SJSA1 (cell line): ENCODE measurements at places on chromosomes 1 and 21.

DNA sequence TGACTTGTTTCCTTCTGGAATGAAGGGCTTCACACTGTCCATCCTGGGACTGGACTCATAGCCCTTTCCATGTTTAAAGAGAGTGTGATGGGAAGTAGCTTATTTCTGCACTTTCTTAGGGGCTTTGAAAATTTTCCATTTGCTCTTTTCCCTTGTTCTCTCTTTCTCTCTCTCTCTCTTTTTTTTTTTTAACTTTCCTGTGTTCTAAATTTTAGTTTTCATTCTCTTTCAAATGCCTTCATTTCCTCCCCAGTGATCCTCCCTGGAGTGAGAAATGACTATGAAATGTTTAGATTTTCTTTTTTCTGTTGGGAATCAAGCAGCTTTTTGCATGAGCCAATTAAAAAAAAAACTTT is 2.1 kb downstream of the AK4 start:
- no peak for DNase-seq

DNA sequence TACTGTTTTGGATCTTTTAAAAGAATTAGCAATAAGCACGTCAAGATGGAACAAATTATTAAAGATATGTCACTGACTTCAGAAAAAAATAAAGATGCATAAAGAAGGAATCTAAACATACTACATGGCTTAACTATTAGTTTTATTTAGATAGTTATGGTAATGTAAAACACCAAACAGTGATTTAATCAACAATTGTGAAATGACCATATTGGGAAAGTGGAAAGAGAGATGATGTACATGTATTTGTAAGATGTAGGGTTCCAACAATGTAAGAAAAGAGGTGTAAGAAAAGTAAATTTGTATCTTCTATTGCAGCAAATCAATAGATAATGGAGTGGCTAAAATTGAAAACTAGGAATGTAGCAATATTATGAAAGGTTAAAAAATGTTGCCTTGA is 6.4 kb upstream of the AIM2 start:
- no peak for DNase-seq

- no peak for DNase-seq
Measured at GRCh38 chr1:12173631-12174121, 6.9 kb downstream of the TNFRSF1B start.

DNA sequence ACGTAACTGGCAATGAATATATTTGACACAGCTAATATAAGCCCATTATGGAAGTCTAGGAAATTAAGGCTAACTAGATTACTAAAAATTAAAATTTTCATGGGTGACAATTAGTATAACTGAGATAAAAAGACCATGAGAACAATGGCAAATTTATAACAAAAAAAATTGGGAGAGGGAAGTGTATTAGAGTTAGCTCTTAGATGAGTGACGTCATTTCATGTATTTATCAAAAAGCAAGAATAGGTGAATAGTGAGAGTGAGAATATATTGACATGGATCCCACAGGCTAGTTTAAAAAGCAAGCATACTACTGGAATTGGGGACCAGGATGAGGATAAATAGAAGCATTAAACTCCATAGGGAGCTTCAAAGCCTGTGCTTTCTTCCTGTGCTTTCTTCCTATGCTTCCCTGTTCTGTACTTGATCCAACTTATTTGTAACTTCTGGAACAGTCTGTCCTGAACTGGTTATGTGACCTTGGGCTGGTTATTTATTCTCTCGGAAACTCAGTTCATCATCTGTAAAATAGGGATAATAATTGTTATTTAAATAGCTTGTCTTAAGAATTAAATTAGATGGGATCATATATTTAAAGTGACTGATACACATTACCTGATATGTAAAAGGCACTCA is 9.1 kb downstream of the BCL9 start:
- DNase-seq = no peak

DNA sequence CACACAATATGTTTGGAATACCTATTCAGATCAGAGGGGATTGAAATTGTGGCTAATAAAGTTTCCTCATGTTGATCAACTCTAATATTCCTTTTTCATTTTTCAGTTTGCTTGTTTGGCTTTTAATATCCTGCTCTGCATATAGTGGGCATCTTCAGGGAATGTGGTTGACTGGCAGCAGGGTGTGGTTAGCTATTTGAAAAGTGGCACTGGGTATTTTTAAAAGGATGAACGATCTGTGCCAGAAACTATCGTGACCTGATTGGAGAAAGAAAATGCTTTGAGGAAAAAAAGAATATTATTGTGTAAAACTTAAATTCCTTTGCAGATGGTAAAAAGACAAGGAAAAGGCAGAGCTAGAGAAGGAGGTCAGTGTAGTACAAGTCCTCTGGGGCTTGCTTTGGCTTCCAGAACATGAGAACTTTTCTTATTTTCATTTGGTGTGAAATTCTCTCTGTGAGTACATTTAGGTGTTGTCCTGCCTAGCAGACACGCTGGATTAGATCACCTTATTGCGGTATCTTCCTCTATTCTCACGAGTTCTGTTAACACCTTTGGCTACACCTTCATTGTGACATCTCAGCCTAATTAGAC is 329.7 kb upstream of the SNX7 start:
- no peak for DNase-seq

DNA sequence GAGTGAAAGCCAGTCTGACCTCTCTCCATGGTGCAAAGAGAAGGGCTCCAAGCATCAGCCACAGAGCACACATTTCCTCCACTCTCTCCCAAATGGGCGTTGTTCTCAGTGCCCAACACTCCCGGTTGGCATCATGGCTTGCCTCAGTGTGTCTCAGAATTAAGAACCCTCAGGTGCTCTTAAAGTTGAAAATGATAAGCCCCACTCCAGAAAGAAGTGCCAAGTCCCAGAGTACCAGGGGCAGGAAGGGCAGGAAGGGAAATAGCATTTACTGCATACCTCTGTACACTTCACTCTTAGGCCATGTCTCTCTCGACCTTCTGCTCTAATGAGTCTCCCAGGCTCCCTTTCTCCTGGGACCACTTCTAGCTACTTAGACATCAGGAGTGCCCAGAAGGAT is 15.2 kb upstream of the ARHGEF2 start:
- DNase-seq = no peak

DNA sequence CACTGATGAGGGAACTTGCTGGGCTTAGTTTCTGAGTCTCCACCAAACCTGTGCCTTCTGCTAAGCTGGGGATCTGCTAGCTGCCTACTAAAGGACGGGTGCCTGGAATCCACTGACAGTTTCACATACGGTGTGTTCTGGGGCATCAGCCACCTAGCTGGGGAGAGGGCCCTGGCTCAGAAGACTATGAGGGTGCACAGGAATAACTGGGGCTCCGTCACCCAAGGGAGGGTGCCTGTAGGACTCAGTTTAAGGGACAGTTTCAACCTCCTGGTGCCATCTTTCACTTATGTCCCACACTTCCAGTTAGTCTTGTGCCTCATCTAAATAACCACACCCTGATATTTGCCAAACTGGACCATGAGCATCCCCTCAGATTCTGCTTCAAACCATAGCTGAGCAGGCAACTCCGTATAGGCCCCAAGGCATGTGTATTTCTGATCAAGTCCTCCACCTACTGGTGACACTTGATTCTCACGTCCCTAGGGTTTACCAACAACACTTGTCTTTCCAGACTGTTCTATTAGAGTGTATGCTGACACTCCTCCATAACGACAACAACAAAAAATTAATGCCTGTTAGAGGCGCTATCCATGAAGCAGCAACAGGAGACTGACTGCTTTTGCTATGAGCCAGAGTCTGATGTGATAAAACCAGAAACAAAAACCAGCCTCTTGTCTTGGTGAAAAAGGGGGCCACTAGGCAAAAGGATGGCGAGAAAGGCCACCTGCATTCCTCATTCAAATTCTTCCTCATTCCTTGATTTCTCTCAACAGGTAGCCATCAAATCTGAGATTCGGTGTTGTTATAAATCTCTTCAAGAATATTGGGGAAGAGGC is 55.0 kb upstream of the PAXBP1 start:
- DNase-seq = no peak

DNA sequence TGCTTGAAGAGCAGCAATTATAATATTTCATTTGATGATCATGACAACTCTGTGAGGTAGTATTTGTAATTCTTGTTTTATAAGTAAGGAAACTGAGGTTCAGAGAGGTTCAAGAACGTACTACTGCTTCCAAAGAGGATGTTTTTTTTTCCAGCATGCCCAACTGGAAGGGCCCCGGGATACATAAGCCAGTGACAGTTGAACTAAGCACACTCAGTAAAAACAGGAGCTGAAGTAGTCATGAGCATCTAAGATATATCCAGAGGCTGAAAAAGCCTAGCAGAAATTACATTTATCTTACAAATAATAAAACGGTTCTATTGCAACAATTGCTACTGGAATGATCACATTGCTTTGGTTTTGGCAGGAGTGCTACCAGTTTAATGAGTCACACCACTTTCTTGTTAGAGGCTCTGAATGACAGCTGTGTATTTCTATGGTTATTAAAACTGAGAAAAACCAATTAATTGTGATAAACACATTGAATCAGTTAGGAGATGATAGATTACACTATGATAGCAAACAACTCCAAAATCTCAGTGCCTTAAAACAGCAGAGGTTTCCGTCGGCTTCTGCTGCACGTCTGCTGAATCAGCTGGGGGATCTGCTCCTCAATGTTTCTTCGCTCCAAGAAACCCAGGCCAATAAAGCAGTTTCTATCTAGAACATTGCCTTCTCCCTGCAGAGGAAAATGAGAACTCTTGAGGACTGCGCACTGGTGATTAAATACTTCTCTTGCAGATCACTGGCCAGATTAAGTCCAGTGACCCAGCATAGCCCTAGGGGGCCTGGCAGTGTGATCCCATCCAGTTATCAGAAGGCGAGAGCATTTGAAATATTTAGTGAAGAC is 522.7 kb downstream of the PLPP3 start:
- no peak for DNase-seq

- DNase-seq = no peak
Measured at GRCh38 chr1:21904704-21905520, 32.2 kb downstream of the HSPG2 start.

DNA sequence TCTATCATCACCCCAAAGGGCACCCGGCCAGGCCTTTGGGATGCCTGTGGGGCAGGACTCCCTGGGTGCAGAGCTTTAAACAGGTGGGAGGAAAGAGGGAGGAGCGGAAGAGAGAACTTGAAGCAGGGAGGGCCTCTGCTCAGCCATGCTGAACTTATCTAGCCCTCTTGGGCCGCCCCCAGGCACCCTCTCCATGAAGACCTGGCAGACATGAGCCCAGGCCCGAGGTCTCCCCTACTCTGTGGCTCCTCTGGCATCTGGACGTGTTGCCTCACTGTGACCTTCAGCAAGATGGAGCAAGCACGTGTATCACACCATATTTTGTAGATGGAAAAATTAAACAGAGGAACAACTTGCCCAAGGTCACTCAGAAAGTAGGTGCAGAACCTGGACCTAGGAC is 711.4 kb downstream of the MATN1 start:
- no peak for DNase-seq

- no peak for DNase-seq
Measured at GRCh38 chr21:14773777-14774345, 227.7 kb upstream of the SAMSN1 start.

DNA sequence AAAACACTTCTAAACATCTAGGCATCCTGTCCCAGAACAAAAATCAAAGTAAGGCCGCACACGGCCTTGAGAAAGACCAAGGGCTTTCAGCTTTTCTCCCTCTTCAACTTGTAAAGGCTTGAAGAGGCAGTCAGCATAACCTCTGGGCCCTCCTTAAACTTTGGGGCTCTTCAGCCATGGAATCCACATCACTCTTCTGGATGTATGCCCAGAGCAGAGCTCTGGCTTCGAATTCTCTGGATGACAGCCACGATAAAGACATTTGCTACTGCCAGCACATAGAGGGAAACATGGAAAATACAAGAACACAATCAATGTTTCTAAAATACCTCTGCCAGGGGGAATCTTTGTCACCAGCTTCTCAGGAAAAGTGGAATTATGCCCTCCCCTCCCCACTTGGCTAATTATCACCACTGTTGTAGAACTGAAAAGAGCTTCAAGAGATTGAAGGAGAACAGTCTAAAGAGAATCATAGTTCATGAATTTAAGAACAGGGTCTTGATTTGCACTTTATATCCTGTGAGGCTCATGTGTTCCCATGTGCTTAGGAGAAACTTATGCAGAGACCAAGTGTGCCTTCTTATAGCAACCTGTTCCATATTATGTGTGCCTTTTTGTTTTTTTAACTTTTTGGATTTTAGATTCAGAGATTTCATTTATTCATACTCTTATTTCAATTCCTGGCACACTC is 39.0 kb upstream of the DPT start:
- no peak for DNase-seq

GRCh38 chr1:75132242-75132811 is 1.9 kb upstream of the LHX8 start:
- DNase-seq = no peak

- no peak for DNase-seq
Measured at GRCh38 chr1:215794156-215794555, 227.1 kb downstream of the KCTD3 start.

DNA sequence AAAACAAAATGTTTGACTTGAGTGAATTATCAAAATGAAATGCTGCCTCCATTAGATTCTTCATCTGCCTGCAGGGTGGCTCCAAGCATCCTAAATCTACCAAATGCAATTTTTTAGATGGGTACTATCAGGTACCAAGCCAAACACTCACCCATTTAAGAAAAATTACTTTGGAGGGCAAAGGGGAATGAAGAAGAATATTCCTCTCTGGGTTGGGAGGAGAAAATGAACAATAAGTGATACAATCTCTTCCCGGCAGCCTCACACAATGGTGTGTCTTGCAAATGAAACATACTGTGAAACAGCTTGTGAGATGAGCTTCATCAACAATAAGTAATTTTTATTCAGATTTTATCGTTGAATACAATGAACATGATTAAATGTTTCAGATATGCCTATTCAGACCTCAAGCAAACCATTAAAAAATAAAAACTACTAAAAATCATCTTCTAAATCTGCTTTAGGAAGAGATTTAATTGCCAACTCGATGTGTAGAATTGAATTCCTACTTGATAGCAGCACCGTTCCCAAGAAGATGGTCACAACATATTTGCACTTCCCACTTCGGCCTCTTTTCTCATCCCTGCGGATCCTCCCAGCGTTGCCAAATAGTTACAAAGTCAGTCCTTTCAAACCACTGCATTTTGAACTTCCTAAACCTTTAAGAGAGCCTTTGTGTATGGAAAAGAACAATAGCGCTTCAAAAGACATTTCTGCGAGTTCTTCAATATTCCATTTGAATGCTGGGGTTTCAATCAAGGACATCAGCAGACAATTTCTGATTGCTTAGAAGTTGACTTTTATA is 2.7 kb downstream of the DAB1 start:
- DNase-seq = no peak

GRCh38 chr21:30482130-30482529 is 2.0 kb upstream of the KRTAP19-1 start:
- DNase-seq = no peak

DNA sequence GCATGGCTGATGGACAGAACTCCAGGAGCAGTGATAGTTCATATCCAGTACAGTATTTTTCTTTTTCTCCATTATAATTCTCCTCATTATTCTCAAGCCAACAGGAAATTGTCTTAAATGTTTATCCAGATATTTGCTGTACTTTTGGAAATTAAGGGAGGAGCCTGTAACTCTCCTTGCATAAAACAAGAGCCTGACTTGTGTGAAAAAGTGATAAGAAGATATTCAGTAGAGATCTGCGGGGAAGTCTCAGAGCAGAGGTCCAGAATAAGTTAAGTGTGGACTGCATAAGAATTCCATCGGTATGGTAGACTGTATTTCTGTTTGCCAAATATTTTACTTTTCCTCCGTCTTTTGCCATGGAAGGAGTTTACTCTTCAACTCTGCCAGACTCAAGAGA is 70.2 kb downstream of the BACH1 start:
- no peak for DNase-seq
